ENCODE measurements at places on chromosomes 6 and 20.

GRCh38 chr6:40791004-40791403 is 203.8 kb upstream of the LRFN2 start:
- no peak for DNase-seq

DNA sequence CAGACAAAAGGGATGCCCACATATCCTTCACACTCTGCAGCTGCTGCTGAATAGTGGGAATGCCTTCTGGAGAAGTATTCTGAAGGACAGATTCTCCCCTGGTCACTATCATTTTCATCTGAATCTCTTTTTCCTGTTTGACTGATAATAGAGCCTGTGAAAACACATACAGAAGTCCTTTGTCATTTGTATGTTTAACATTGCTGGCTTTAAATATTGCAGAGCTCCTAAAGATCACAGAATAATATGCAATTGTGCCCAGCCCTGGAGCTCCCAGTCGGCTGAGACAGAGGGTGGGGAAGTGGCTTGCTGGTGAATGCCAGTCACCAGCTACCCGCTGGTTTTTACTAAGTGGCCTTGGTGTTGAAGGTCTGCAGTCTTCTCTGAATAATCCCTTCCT is 272.3 kb downstream of the SYNE1 start:
- DNase-seq = no peak

DNA sequence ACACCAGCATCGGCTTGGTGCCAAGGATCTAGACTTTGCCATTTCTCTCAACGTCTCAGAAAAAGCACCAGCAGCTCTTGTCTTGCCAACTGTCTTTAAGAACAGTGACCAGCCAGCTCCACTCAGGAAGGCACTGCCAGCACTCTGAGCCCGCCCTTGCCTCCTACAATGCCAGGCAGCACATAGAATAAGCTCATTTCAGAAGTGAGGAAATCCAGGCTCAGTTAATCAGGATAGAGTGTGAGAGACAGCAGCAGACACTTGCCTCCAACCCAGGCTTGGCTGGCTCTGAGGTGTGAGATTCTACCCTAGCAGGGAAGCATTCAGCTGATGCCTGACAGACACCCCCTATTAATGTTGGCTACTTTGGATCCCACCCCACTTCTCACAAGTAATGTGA is 4.3 kb upstream of the SYNDIG1 start:
- DNase-seq = no peak

- no peak for DNase-seq
Observed at GRCh38 chr20:14415467-14415866, 78.1 kb upstream of the FLRT3 start.

GRCh38 chr6:78397499-78397898 is 469.9 kb upstream of the IRAK1BP1 start:
- no peak for DNase-seq

Data from Kasumi-1 (cell line).